Effector memory CD8-positive, alpha-beta T cell (primary cell): ENCODE measurements at places on chromosomes 16 and 17.

DNA sequence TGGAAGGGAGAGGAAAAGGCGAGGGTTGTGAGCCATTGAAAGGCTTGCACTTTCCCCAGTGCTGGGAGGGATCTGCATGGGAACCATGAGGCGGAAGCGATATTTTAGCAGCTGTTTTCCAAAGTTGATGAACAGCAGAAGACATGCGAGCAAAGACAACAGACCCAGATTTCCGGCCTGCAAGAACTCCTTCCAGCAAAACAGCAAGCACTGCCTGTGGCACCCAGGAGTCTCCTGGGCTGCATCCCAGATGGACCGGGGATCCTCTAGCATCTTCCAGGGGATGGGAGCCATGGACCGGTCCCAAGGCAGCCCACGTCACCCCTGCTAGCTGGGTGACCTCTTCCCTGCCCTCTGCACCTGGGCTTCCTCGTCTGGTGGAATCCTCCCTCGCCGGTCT is 162.8 kb downstream of the IRF8 start:
- DNase-seq: no peak

DNA sequence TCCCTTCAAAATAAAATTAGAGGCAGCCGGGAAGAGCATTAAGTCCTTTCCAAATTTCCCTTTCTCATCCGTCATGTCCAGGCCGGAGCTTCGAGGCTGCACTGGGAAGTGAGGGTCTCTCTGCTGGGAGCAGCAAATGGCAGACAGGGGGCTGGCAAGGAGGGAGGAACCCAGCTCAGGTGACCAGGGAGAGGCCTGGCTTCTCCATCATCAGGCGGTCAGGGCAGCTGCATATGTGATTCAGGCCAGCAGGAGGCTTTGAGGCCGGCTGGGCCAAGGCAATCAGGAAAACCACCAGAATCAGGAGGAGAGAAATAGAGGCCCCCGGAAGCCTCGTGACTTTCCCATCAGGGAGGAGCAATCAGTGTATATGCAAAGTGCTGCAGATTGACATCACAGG is 85.0 kb upstream of the RPL38 start:
- no peak for DNase-seq

- DNase-seq: no peak
Observed at GRCh38 chr17:73338050-73338521, 26.3 kb upstream of the CDC42EP4 start.

DNA sequence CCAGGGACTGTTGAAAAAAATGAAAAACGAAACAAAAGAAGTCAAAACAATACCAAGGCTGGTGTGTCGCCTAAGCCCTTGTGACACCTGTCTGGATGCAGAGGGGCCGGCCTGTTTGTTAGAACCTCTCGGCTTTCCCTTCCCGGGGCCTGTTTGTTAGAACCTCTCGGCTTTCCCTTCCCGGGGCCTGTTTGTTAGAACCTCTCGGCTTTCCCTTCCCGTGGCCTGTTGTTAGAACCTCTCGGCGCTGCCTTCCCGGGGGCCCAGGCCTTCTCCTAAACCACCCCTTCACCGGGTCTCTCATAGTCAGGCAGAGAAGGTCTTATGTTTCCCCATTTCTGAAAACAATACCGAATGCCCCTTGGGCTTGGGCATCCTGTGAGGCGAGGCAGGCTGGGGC is 180.0 kb downstream of the BANP start:
- DNase-seq: no peak

- no peak for DNase-seq
Observed at GRCh38 chr17:16446338-16446983, 31.1 kb downstream of the TRPV2 start.

GRCh38 chr17:71677439-71677838 is 443.4 kb upstream of the SOX9 start:
- no peak for DNase-seq

DNA sequence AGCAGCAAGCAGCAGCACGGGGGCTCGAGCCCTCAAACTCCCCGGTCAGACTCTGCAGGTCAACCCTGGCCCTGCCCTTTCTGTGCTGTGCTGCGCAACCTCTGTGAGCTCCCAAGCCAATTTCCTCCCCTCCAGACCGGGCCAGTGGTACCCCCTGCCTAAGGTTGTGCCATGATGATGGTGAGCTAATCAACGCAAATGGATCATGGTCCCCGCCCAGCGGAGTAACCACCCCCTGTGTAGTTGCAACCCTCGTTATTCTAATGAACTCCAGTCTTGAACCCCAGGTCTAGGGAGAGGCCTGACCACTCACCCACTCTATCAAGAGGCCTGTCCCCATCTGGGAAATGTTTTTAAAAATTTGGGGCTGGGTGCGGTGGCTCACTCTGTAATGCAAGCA is 201.8 kb upstream of the FOXF1 start:
- no peak for DNase-seq

- DNase-seq: no peak
Observed at GRCh38 chr16:23323224-23324030, 21.3 kb downstream of the SCNN1B start.

DNA sequence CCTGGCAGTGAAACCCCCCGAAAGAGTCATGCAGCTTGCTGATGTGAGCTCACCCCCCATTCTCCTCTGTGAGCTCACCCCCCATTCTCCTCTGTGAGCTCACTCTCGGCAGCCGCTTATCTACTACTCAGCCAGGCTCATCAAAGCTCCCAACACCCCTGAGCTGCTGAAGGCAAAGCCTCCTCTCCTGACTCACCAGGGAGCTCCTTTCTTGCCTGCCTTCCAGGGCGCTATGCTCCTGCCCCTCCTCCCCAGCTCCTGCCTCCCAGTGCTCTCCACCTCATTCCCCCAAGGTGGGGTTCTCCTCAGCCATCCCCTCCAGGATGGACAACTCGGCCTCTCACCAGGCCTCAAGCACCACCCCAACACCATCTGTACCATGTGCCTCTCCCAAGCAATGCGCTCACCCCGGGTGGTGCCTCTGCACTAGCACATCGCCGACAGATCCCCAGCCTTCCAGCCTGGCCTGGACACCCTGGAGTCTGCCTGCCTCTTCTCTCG is 27.7 kb upstream of the FAAP100 start:
- DNase-seq: no peak

- DNase-seq: no peak
Observed at GRCh38 chr17:18191236-18191667, 7.6 kb downstream of the ALKBH5 start.

GRCh38 chr17:2691965-2692780 is 19.4 kb downstream of the CLUH start:
- no peak for DNase-seq

GRCh38 chr16:85069171-85069570 is 41.6 kb downstream of the KIAA0513 start:
- no peak for DNase-seq

- DNase-seq: no peak
Observed at GRCh38 chr17:60947100-60947499, 269.4 kb downstream of the BCAS3 start.

DNA sequence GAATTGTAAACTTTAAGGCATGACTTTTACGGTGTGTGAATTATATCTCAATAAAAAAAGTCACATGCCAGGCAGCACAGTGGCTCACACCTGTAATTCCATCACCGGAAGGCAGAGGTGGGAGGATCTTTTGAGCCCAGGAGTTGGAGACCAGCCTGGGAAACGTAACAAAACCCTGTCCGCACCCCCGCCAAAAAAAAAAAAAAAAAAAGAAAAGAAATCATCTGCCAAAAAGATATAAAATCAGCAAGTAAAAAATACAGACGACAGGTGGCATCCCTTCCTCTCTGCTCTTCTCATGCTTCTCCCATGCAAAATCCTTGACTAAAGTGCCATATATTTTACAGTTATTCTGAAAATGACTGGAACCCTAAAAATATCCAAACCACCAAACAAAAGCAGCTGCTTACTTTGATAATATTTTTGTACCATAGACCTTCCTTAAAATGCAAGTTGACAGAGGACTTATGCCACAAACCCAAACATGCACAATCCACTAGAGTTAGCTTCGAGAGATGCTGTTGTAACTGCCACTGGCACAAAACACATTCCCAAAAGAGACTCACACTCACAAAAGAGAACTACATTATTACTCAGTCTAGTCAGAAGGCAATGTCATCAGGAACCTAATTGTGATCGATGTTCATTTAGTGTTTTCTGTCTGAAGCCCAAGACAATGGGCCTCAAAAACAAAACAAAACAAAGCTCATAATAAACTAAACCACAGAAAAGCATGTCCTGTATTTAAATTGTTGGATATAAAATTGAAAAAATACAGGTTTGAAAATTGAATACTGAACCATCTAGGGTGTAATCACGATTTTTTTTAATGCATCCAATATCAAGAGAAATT is 2.4 kb downstream of the CRLF3 start:
- no peak for DNase-seq

DNA sequence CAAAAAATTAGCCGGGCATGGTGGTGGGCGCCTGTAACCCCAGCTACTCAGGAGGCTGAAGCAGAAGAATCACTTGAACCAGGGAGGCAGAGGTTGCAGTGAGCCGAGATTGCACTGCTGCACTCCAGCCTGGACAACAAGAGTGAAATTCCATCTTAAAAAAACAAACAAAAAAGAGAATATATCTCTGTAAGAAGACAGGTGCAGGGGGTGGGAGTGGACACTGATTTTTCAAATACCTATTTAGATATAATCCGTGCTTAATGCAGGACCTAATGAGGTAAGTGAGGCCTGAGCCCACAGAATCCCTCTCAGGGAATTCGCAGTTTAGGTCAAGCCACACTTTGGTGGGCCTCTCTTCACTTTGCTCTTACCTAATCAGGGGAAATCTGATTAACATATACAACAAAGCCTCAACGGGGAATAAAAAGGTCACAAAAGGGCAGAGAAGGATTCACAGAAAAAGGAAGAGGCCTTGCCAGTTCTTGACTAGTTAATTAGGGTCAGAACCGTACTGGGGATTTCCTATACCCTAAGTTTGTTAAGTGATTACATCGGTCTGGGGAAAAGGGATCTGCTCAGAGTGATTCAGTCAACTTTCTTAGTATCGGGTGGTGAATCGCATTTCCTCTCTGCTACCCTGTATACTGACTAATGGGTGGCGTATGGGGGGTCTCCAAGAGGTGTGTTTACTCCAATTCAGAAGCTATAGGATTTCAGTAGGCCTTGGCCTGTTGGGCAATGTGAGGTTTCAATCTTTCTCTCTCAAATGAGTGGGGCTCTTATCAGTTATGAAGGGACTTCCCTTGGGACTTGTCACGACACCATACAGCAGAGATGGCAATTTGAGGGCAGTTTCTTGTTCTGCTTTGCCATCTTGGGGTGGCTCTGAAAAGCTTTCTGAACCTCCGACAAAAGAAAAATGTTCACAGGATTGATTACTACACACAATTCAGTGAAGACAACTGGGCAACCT is 1.9 kb upstream of the NFAT5 start:
- DNase-seq: peak; percentile 37

DNA sequence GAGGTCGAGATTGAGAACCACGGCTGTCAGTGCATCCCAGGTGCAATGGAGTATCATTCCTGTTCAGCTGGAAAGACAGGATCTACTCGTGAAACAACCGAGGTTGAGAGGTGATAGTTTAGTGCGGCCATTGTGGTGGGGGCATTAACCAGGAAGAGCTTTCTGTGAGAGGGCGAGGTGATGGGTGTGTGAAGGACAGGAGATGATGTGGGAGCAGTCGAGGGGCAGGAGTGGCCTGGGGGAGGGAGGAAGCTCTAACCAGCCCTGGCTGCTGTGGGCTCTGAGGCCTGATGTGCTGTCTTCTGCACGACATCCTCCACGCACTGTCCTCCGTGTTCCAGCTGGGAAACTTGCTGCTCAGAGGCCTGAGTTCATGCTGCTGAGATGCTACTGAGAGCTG is 22.0 kb downstream of the GOSR2 start:
- DNase-seq: no peak

GRCh38 chr17:37820995-37821713 is 76.3 kb upstream of the HNF1B start:
- no peak for DNase-seq

GRCh38 chr16:1257561-1258224 is 1.8 kb downstream of the TPSD1 start:
- no peak for DNase-seq

DNA sequence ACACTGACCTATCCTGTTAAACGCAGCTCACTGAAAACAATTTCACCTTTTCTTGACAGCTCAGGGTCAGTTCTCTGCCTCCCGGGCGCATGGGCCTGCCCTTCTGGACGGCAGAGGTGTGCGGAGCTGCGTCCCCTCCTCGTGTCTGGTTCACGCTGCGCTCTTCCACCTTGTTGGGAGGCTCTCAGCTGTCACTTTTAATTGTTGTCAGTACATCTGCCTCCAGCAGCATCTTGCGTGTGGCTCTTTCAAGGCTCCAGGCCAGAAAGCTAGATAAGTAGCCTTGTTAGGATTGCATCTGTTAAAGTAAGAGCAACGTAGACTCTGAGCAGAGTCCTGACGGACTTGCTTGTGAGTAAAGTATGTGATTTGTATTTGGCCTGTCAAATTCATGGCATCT is 59.4 kb downstream of the MGAT5B start:
- DNase-seq: no peak

- no peak for DNase-seq
Observed at GRCh38 chr16:25699069-25699468, 7.3 kb downstream of the HS3ST4 start.

- no peak for DNase-seq
Observed at GRCh38 chr16:27465483-27465879, 63.5 kb downstream of the IL21R start.

DNA sequence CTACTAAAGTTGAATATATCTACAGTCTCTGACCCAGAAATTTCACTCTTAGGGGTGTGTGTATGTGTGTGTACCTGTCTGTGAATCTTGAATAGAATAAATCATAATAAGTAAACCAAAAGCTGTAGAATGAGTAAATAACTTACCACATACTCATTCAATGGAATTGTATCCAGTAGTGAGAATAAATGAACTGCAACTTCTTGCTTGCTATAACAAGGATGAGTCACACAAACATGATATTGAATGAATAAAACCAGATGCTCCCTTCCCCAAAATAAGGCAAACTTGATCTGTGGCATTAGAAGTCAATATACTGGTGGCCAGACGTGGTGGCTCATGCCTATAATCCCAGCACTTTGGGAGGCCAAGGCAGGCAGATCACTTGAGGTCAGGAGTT is 259.8 kb upstream of the MON1B start:
- no peak for DNase-seq

- DNase-seq: no peak
Observed at GRCh38 chr17:5809056-5809455, 224.7 kb upstream of the NLRP1 start.

- DNase-seq: no peak
Observed at GRCh38 chr16:70730031-70730430, 44.2 kb upstream of the MTSS2 start.

DNA sequence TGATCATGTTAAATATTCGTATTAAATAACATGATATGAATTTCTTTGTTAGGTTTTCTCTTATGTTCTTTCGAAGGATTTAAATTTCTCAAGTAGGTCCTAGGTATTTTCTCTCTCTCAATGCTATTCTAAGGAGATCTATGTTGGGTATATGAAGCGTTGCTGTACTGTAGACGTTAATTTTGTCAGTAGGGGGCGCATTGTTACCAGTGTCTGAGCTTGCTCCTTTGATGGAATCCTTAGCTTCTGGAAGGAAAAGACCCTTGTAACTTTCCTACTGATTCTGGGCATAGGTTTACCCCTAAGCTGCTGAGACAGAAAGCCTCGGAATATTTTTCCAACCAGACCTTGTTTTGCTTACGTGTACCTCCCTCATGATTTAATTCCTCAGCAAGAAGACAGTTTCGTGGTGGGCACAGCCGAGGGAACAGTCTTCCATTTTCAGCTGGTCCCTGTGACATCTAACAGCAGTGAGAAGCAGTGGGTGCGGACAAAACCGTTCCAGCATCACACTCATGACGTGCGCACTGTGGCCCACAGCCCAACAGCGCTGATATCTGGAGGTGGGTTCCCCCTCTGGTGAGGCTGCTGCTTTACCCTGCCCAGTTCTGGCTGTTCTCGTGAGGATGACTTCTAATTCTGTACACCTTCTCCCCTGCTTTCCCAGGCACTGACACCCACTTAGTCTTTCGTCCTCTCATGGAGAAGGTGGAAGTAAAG is 17.9 kb downstream of the UTP4 start:
- DNase-seq: peak; percentile 63
